Esophagus squamous epithelium (tissue), 5 donors: ENCODE measurements at places on chromosomes 5 and 9.

DNA sequence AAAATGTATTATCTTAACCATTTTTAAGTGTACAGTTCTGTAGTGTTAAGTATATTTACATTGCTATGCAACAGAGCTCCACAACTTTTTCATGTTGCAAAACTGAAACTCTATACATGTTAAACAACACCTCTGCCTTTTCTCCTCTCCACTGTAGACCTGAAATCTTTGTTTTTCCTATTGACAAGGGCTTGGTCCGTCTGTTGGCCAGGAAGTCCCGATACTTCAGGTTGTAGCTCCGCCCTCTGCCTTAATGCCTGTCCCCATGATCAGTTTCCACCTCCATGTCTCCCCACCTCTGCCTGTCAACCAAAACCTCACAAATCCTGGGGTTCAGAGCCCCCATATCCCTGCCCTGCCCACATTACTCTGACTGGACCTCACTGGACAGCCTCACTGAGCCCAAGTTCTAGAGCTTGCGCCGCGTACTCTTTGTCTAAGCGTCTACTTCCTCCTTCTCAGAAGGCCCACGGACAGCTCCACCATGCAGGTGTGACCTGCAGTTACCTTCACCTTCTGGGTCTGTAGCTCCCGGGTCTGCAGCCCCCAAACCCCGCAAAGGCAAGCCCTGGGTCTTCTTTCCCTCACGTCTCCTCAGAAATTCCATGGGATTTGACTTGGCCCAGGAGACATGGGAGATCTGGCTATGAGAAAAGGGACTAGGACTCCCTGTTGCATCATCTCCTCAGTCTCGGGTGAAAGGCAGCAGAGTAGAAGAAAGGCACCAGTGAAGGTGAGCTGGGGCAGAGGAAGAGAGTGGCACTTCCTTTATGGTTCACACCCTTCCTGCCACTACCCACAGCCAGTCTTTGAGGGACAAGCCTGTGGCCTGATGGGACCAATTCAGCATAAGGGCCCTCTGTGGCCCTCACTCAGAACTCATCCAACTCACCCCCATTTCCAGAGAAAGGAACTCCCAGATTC, 8.0 kb downstream of the GLIPR2 start:
- DNase-seq = no peak

DNA sequence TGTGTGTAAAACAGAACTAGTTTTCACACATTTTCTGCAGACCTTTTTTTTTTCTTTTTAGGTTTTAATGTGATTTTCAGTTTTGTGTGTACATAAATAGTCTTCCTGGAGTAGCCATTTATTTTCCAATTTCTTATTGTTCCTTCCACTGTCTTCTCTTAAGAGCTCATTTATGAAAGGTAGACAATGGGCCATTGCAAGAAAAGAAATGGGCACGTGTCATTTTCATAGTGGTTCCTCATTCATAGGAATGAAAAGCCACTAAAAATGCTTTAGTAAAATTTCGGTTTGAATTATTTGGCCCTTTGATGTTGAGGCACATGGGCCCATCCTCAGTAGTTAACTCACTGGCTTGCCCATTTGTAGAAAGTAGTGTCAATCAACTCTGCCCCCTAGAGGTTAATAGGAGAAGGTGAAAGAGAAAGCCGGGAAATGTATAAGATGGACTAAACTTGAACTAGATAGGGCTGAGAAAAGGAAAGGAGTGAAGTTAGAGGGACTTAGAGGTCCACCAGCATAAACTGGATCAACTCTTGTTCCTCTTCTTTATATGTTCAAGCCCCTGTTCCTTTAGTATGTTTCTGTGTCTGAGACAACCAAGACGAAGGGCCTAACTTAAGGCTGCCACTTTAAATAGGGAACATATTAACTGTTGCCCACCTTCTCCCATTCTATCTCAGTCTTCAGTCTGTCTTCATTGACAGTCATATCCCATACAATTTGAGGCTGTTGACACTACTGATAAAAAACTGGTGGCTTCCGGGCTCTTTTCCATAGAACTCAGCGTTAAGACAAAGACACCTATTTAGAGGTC, 72.6 kb downstream of the SMARCA2 start:
- no peak for DNase-seq

DNA sequence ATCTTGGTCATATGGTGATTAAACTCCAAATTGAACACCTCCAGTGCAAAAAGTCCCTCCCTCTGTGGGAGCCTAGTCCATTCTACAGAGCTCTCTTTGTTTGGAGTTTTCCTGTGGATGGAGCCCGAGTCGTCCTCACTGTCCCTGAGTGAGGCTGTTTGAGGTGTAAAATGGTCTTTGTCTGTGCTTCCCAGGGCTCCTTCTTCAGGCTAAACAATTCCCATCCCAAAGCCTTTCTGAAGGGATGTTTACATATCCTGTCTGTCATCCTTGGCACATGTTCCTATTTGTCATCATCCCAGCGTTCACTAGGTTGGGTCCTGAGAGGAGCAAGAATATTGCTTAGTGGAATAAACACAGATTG, 68.9 kb downstream of the COL27A1 start:
- no peak for DNase-seq

DNA sequence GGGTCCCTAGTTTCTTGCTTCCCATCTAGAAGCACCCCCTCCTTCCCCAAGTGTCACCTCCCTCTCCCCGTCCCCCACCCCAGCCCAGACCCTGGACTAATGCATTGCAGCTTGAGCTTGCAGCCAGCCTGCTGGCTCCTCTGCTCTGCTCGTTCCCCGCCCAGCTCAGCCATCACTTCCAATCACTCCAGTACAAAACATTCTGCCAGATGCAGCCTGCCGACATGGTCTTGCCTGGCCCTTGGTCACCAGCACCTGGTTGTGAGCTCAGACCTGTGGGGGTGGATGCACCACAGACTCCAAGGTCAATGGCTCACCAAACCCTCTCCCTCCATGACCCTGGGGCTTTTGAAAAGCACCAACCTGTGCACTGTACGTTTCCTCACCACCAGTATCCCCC, 172.9 kb upstream of the SMIM23 start:
- DNase-seq = no peak

- no peak for DNase-seq
Observed at GRCh38 chr5:44770780-44771717, 37.7 kb upstream of the MRPS30 start.

DNA sequence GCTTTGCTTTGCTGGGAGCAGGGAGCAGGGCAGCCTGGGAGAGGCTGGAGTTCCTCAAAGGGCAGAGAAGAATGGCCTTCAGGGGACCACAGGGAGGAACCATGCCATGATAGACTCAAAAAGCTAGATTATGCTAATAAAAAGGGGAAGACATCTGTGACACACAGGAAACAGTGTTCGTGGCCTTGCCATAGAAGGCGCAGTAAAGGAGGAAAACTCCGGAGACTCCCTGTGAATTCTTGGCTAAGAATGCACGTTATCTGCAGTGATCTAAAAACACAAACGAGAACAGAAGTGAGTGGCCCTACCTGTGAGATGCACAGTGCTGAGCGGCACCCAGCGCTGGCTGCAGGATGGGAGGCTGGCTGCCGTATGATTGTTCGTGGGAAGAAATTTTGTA, 15.9 kb upstream of the LTC4S start:
- no peak for DNase-seq
